Stimulated activated CD8-positive, alpha-beta memory T cell treated with anti-CD3 and anti-CD28 coated beads, Interleukin-2, amount 100 ng/mL, for 1 hour (primary cell): ENCODE measurements at places on chromosomes 6 and 20.

DNA sequence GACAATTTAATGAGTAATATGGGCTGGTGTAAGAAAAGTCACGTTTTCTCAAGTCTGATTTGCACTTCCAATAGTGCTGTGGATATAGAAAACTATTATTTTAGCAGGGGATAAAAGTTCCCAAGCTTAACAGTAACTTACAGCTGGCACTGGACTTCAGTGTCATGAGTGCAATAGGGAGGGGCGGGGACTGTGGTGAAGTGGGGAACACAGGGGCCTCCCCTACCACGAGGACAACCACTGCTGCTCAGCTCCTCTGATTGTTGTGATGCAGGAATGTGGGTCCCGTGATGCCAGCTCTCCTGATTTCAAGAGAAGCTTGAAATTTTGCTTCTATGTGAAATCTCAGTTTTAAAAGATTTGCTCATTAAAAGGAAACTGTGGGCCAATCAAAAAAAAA is 24.0 kb downstream of the SLC13A3 start:
- DNase-seq, result no peak

GRCh38 chr20:57009775-57010174 is 256.7 kb downstream of the BMP7 start:
- no peak for DNase-seq

DNA sequence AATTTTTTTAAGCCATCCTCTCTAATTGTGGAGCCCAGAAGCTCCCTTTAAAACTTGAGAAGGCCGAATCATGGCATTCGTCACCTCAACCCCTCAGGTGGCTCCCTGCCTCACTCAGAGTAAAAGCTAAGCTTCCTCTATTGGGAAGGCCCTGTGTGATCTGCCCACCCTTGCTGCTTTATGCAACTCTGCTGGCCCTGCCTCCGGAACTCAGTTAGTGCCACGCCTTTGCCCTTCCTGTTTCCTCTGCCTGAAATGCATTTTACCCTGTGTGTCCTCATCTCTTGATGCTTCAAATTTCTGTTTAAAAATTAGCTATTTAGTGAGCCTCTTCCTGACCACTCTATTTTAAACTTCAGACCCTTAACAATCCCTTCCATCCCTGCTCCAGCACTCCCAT is 5.7 kb downstream of the PACRG start:
- no peak for DNase-seq

GRCh38 chr6:21075986-21076385 is 517.6 kb upstream of the SOX4 start:
- DNase-seq, result no peak

DNA sequence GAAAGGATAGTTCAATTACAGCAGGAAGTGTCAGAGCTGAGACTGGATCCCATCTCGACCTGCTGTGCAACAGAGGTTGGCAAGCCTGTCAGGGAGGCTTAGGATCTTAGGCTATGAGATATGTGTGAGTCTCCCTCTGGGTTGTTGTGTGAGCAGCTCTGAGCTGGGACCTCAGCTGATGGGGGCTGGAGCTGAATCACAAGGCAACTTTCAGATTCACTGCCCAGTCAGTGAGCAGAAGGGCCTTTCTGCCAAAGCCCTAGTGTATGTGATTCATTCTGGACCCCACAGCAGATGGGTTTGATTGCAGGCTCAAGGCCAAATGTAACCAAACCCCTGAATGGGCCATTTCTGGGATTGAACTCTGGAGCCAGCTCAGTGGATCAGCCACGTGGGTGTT is 4.5 kb downstream of the PI3 start:
- no peak for DNase-seq

DNA sequence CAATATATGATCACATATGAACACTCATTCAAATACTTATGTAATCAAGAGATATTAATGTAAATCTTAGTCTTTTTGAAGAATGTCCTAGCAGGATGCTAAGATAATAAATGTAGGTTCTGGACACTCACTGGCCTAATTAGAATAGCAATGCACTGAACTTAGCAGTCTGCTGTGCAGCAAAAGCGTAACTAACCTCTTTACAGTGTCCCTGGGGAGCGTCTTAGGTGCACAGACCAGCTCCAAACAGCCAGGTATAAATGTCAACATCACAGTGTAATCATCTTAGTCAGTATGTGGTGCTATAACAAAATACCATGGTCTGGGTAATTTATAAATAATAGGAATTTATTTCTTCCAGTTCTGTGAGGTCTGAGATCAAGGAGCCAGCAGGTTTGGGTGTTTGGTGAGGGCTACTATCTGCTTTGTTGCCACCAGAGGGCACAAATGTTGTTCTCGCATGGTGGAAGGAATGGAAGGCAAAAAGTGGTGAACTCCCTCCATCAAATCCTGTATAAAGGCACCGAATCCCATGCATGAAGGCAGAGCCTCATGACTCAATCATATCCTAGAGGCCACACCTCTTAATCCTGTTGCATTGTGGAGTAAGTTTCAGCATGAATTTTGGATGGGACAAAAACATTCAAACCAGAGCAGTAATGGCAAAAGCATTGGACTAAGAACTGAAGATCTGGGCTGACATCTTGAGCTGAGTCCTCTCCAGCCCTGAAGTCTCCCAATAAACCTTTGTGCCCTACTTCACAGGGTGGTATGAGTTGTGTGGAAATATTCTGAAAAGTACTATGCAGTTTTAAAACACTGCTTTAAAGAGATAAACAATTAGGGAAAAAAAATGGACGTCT is 41.8 kb upstream of the FOXO3 start:
- no peak for DNase-seq

DNA sequence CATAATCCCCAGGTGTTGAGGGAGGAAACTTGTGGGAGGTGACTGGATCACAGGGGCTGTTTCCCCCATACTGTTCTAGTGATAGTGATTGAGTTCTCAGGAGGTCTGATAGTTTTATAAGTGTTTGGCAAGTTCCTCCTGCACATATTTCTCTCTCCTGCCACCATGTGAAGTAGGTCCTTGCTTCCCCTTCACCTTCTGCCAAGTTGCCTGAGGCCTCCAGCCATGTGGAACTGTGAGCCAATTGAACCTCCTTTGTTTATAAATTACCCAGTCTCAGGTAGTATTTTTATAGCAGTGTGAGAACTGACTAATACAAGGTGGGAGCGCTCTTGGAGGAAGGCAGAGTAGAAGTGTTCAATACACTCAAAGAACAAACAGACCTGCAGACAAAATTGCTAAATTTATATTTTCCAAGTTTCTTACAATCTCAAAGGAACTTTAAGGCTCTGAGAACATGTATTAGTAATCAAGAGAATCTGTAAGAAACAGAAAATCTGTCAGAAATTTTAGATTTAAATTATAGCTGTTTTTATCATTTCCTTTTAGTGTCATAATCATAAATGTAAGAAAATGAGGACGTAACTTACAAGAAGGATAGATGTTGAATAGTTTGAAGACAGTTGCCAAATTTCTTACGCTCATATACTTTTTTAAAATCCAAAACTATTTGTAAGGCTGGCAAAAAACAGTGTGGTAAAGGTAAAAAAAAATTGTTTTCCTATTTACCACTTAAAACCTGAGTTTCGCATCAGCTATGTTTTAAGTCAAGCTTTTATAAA is 77.7 kb downstream of the ASCC3 start:
- no peak for DNase-seq

GRCh38 chr6:169246445-169246844 is 7.2 kb downstream of the THBS2 start:
- DNase-seq, result no peak

- no peak for DNase-seq
Measured at GRCh38 chr6:13682346-13682745, 29.3 kb downstream of the RANBP9 start.

- DNase-seq, result no peak
Measured at GRCh38 chr20:62430866-62431447, 3.6 kb upstream of the RBBP8NL start.
